ENCODE measurements at places on chromosomes 6 and 20.

GRCh38 chr6:26243752-26244151 is 121.2 kb upstream of the BTN3A2 start:
- no peak for DNase-seq

GRCh38 chr20:1297486-1297885 is 31.4 kb downstream of the SNPH start:
- DNase-seq = no peak

GRCh38 chr6:129432738-129433137 is 277.2 kb downstream of the ARHGAP18 start:
- DNase-seq = peak; percentile 28

DNA sequence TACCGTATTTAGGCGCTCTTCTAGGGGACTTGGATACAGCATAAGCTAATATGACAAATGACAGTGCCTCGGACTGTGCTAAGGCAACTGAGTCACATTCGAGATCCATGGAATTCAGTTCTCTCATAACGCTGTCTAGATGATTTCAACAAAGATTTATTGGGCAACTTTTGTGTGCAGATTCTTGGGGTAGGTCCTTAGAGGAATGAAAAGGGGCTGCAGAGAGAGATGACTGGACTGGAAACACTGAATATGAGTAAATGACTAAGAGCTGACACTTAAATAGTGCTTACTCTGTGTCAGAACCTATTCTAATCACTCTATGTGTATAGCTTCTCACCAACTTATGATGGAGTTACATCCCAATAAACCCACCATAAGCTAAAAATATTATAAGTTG is 36.4 kb upstream of the MARCKS start:
- no peak for DNase-seq

- DNase-seq = peak; percentile 71
These were observed 54.0 kb upstream of the BTN3A2 start for GRCh38 chr6:26311012-26311384.

- peak; percentile 59 for DNase-seq
These were observed 8.9 kb upstream of the TAAR5 start for GRCh38 chr6:132598473-132598872.

GRCh38 chr6:25125736-25126135 is 153.4 kb upstream of the CARMIL1 start:
- DNase-seq = no peak

DNA sequence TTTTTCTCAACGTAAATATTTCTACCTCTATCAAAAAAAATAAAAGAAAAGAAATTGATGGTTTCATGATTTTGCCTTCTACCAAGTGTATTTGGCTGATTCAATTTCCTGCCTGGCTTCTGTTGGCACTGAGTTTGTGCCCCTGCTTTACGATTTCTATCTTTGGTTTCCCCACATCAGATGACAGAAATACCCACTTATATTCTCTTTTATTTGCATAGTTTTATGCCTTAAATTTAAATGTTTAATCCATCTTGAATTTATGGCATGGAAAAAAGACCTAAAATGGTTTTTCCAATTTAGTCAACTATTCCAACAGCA is 34.3 kb downstream of the RNF24 start:
- DNase-seq = no peak

DNA sequence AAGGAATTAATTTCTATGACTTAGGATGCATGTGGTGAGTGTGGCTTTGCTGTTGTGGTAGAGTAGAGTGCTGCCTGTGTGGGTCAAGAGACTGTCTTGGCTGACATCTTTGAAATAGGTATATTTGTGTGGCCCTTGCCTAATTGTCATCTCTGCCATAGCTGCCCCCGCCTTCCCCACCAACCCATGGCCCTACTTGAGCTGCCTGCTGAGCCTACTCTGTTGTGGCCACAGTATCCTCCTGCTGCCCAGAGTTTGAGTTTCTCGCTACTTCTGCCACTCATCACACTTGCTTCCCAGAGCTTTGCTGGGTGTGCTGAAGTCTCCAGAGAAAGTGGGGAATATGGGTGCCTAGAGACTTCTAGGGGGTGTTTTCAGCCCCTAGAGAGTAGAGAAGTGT is 8.0 kb downstream of the PLCG1 start:
- DNase-seq = no peak

DNA sequence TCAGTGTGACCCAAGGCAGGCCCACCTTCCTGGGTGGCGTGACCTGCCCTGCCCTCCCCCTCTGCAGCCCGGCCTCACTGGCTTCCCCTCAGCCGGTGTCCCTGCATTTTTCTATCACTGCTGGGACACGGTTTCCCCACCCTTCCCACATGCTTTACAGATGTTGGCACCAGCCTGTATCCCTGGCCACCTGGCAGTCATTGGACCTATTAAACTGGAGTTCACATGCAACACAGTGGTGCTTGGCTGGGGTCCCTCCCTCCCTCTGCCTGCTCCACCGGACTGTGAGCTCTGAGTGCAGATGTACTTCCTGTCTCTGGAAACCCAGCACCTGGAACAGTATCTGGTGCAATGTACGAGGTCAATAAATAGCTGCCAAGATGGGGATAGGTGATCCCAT is 25.5 kb upstream of the STX16 start:
- DNase-seq = no peak

GRCh38 chr6:90631046-90631445 is 44.2 kb upstream of the MAP3K7 start:
- DNase-seq = no peak

GRCh38 chr6:114008331-114008730 is 37.4 kb upstream of the HDAC2 start:
- no peak for DNase-seq

GRCh38 chr6:125647391-125647790 is 102.0 kb upstream of the HEY2 start:
- no peak for DNase-seq

DNA sequence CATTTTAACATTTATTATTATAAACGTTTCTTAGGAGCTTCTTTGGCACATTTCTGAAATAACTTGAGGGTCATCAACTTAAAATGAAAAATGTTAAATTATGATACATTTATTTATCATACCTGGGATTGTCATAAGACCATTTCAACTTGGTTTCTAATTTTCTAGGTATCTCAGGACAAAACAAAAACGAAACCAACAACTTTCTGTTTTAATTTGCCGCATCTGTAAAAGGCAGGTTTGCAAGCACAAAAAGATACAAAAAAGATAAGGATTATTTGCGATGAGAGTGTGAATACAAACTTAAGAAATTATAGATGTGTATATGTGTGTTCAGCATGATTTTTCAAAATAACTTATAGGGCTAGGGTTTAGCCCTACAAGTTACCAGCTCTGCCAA is 395.0 kb upstream of the RUNX2 start:
- no peak for DNase-seq

- DNase-seq = no peak
These were observed 15.2 kb downstream of the RSPH4A start for GRCh38 chr6:116631379-116631990.

DNA sequence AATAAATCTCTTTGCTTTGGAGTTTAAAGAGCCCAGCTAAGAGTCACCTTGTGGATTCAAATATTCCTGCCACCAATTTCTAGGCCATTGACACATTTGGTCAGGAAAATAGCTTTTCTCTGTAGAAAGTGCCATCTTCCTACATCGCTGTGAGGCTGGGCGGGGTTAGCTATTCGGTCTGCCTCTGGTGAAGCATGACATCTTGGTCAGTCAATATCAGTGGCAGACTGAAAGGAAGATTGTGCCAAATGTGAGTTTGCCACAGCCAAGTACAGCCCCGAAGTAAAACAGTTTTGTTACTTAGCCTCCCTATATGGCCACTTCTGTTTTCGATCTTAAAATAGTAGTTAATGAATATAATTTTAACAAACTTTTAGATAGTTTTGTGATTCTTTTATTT is 65.5 kb upstream of the FABP7 start:
- no peak for DNase-seq

DNA sequence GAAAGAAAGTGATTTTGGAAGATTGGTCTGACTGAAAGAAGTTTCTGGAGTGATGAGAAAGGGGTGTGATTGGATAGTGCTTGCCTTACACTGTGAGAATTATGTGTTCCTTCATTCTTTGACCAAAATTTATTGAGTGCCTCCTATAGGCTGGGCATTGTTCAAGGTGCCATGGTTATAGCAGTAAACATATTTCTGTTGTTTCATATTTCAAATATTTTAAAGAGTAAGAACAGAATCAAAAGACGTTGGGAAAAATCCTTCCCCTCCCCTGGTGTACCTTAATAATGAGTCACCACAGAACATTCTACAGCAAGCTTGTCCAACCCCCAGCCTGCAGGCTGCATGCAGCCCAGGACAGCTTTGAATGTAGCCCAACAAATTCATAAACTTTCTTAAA is 78.6 kb downstream of the GCLC start:
- no peak for DNase-seq

- no peak for DNase-seq
These were observed 80.1 kb upstream of the MLIP start for GRCh38 chr6:54031169-54031568.

GRCh38 chr20:20199361-20200160 is 147.2 kb downstream of the CFAP61 start:
- peak; percentile 81 for DNase-seq

- no peak for DNase-seq
These were observed 98.0 kb downstream of the DACT2 start for GRCh38 chr6:168221497-168222079.

DNA sequence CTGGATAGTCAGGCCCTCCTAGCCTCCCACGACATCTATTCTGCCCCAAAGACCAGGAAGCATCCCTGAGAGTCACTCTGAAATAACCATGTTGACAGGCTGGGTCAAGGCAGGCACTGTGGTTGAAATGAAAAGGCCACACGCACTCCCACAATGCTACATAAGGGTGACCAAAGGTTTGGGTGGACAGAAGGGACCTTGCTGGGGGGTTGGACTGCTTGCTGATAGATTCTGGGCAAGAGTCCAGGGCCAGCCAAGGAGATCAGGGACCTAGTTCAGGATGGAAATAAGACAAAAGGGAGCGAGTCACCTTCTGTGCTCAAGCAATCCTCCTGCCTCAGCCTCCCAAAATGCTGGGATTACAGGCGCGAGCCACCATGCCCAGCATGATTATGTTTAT is 32.5 kb upstream of the DSN1 start:
- no peak for DNase-seq

DNA sequence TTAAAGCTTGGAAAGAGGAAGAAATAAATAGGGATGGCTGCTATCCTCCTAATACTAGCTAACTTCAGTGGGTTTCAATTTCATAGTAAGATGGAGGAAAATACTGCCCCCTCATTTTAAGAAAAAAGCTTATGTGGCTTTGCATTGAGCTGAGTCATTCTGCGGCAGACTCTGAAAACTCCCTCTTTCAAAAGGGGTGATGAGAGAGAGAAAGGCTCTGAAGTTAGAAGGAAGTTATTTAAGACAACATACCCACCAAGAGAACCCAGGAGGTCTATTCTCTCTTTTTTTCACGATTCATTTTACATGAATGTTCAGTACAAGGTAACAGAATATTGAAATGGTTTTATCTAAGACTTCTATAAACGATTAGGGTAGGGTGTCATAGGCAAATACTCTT is 4.5 kb downstream of the PRDM13 start:
- DNase-seq = no peak

GRCh38 chr6:5164092-5164491 is 79.0 kb downstream of the PPP1R3G start:
- DNase-seq = no peak

DNA sequence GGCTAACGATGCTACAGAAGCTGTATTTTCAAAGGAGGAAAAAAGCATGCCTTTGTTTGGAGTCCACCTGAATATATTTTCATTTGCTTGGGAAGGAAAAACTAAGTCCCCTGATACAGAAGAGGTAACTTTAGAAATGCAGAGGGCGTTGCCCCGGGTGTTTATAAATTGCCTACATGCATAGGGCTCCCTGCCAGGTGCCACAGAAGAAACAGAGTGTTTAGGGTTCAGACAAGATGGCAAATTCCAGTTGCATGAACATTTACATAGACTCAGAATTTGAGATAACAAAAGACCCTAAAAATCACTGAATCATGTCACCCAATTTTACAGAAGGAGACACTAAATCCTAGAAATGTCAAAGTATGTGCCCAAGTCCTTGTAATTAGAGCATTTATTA is 19.9 kb downstream of the RIN2 start:
- no peak for DNase-seq

DNA sequence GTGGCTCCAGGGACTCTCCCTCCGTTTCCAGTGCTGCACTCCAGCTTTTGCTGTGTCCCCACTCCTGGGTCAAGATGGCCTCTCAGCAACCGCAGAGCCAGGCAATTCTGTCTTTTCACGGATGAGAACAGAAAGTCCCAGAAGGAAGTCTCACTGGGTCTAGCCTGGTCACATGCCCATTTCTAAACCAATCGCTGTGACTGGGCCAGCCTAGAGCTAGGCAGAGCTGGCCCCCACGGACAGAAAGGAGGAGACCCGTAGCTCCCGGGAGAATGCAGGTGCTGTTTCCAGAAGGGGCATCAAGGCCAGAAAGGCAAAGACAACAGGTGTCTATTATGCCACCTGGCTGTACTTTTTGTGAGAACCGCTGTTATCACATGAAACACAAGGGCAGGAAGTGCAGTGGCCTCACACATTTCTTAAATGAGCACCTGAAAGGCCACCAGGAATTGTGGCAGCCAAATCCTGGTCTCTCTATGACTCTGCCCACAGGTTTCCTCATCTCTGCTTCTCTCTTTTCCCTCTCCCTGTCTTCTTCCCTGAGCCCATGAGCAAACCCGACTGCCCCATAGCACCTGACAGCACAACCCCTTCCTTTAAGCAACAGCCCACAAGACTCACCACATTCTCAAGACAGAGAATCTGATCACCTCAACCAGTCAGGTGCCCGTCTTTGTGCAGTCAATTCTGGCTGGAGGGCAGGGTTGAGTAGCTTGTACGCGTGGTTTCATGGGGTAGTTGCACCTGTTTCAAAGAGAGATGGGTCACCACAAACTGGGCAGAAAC is 37.1 kb upstream of the B4GALT5 start:
- no peak for DNase-seq

GRCh38 chr6:16583144-16583762 is 178.0 kb downstream of the ATXN1 start:
- no peak for DNase-seq

- no peak for DNase-seq
These were observed 7.0 kb upstream of the RWDD1 start for GRCh38 chr6:116564311-116564710.

GRCh38 chr20:38829296-38829875 is 23.9 kb downstream of the PPP1R16B start:
- no peak for DNase-seq

DNA sequence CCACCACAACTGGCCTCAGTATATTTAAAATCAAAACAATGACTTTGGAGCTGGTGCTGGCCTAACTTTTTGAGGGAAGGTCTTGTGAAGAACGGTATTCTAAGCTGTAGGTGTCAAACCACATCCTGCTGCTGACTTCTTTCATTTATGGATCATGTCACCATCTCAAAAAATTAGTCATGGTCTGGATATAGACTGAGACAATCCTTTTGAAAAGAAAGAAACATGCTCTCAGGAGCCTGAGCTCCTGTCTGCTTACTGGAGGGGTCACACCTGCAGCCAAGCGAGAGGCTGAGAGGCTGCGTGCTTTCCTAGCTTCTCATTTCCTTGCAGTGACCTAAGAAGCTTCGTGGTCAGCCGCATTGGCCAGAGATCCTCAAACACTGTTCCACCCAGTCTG is 55.2 kb downstream of the TIAM2 start:
- no peak for DNase-seq

- no peak for DNase-seq
These were observed 25.5 kb upstream of the SSTR4 start for GRCh38 chr20:23009636-23010035.

All from NCI-H82 (cell line).